ENCODE measurements at places on chromosomes 11 and 22. TPM values are rescaled to one million over a fixed set of nuclear protein-coding genes. Genes with fewer than 3 reads are reported as not detected.

The HBB gene
- total RNA-seq, result not detected

The OR2AG2 gene
- 0.01 TPM for total RNA-seq

The CARD18 gene
- not detected for total RNA-seq

The ROBO4 gene
- not detected for total RNA-seq

The GPR83 gene
- 0.06 TPM for total RNA-seq

The MB gene
- 6.9 TPM for total RNA-seq

The IFITM1 gene
- total RNA-seq, result 0.24 TPM

The RANGAP1 gene
- 105 TPM for total RNA-seq
